ENCODE measurements at places on chromosomes 3 and 15.

DNA sequence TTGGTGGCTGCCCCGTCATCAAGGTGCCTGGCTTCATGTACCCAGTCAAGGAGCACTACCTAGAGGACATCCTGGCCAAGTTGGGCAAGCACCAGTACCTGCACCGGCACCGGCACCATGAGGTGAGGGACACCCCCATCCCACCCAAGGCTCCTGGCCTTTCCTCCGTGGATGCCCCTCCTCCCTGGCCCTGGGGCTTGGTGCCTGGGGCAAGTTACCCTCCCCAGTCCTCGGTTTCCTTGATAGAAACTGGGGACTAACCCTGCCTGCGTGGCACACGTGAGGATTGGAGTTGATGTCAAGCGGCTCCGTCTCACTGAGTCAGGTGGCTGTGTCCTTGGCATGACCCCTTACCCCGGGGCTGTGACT is 43.9 kb downstream of the DHX30 start:
- no peak for DNase-seq

DNA sequence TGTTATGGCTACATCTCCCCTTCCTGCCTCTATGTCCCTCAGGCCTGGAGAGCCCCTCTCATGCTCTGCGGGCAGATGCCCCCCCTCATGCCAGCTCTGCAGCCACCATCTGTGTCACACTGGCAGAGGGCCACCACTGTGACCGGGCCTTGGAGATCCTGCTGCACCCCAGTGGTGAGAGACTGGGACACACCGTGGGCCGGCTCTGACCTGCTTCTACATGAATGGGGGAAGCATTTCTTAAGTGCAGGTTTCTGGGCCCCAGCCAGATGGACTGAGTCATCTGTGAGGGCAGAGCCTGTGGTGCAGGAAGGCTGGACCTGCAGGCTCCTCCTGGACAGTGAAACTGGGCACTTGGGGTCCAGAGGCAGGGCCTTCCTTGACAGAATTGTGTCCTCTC is 4.8 kb downstream of the VWA5B2 start:
- peak; percentile 71 for DNase-seq

GRCh38 chr3:42846685-42847522 is 28.8 kb downstream of the CYP8B1 start:
- DNase-seq, result peak; percentile 58

- DNase-seq, result no peak
Measured at GRCh38 chr3:114214542-114215341, 22.6 kb downstream of the ZNF80 start.

DNA sequence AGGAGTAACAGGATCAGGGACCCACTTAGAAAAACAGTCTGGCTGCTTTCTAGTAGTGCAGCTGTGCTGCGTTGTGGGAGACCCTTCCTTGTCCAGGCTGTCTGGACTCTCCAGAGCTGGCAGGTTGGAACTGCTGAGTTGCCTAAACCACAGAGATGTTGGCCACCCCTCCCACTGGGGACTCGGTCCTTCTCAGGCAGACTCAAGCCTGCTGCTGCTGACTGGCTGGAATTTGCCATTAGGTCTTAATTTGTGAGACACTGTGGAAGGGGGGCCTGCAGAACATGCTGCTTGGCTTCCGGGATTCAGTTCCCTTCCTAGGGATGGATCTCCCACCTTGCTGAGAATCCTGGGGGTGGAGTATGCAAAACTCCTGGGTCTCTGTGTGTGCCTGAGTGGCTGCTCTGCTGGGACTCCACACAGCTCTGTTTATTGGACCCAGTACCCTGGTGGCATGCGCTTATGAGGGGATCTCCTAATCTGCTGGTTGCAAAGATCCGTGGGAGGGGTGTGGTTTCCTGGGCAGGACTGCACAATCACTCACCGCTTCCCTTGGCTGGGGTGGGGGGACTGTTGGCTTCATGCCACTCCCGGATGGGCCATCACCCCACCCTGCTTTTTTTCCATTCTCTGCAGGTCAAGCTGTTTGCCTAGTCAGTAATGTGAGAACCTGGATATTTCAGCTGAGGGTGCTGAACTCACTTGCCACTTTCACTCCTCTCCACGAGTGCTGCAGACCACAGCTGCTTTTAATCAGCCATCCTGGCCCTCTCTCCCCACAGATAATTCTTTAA is 150.5 kb downstream of the CFAP20DC start:
- DNase-seq, result peak; percentile 41

DNA sequence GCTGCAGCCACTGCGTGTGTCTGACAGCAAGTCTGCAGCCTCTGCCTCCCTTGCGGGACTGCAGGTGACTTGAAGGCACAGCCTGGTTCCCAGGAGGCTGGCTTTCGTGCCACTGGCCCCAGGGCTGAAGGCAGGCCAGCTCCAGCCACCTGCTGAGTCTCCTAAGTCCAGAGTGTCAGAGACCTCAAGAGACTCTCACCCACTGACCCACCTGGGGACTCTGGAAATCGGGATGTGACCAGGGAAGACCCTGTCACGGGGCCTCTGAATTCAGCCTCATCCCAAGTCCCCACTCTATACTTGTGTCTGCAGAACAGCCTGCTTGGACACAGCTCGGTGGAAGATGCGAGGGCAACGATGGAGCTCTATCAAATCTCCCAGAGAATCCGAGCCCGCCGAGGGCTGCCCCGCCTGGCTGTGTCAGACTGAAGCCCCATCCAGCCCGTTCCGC is 16.3 kb downstream of the ISG20 start:
- no peak for DNase-seq

DNA sequence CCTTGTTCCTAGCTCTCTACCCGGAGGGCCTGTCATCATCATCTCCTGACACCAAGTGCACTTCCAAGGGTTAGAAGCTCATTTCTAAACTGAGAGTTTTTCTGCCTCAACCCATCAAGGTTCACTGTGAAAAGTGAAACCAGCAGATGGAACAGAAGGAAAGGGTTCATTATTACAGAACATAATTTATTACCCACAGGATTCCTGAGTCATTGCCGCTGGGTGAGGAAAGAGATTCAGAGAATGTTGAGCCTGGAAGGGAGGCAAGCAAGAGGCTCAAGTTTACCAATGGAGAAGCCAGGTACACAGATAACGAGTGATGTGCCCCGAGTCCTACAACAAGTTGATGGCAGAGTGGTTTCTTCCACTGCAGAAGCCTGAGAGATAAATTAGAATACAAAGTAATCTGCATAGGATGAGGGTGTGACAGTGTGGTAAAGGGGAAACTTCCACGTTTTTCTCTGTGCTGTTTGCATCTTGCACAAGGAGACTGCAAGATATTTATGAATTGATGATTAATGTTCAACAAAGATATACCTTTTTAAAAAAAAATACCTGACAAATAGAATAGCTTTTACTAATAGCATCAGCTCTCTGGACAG is 80.5 kb upstream of the SETMAR start:
- no peak for DNase-seq

GRCh38 chr3:71262364-71263265 is 320.9 kb downstream of the FOXP1 start:
- no peak for DNase-seq

- no peak for DNase-seq
Measured at GRCh38 chr3:98580401-98581386, 12.7 kb downstream of the CPOX start.

DNA sequence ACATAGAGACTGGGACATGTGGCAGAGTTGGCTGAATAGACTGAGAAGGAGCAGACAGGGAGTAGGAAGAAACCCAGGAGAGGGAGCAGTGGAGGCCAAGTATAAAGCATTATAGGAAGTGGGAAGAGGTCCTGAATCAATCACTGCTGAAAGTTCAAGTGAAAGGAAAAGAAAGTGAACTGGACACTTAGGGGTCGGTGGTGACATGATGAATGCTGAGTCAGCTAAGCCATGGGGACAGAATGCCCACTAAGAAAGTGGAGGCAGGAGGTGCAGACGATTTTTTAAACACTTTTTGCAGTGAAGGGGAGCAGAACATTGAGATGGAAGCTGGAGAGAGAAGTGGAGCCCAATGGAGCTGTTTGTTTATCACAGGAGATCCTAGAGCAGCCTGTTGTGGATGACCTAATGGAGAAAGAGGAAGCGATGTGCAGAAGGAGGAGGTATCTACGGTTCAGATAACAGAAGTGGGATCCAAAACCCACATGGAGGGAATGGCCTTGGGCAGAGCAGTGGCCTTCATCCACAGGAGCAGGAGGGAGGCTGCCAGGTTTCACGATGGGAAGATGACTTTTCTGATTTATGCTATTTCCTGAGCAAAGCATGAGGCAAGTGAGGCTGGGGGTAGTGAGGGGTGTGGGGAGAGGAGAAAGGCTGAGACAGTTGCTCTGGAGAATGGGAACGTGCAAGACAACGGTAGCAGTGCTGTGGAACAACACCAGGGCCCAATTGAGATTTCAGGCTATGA is 208.2 kb downstream of the RPLP1 start:
- DNase-seq, result no peak

- DNase-seq, result no peak
Measured at GRCh38 chr3:53824795-53825194, 21.4 kb downstream of the CHDH start.

- DNase-seq, result peak; percentile 89
Measured at GRCh38 chr15:89442671-89443307, 53.6 kb downstream of the RHCG start.

GRCh38 chr3:114953800-114954199 is 193.3 kb downstream of the ZBTB20 start:
- no peak for DNase-seq

DNA sequence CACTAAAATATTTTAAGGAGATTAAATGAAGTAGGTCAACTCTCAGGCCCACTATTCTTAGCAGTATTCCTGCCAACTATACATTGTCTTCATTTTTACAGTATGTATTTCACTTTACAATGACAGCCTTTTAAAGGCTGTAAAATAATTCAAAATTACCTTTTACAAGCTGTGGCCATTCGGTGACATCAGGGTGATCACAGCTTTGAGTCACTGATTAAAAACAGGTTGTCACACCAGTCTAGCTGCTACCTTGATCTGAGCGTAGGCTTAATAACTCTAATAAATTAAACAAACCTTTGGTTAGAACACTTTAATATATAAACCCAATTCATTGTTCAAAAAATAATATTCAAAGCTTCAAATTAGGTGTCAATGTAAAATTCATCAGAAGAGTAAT is 29.9 kb downstream of the UBE3A start:
- DNase-seq, result no peak

- no peak for DNase-seq
Measured at GRCh38 chr3:31225923-31226322, 306.8 kb upstream of the STT3B start.

- DNase-seq, result no peak
Measured at GRCh38 chr3:59334585-59334984, 284.8 kb upstream of the CFAP20DC start.

DNA sequence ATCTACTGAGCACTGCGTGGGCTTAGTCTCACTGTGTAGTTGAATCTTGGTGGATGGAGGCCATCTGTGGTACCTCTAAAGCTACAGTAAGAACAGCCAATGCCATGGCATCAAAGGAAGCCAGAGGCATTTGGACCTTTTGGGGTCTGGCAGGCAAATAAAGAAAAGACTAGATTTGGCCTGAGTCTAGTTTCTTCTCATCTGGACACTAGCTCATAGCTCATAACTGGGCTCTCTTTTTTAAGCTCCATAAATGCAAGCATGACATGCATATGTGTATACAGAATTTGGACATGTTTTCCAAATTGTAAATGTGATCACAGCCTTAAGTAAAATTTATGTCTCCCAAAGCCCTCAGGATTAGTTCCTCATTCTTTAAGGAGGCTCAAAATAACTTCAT is 107.5 kb downstream of the CNTN6 start:
- no peak for DNase-seq

GRCh38 chr3:25151281-25151902 is 276.7 kb upstream of the RARB start:
- DNase-seq, result no peak

DNA sequence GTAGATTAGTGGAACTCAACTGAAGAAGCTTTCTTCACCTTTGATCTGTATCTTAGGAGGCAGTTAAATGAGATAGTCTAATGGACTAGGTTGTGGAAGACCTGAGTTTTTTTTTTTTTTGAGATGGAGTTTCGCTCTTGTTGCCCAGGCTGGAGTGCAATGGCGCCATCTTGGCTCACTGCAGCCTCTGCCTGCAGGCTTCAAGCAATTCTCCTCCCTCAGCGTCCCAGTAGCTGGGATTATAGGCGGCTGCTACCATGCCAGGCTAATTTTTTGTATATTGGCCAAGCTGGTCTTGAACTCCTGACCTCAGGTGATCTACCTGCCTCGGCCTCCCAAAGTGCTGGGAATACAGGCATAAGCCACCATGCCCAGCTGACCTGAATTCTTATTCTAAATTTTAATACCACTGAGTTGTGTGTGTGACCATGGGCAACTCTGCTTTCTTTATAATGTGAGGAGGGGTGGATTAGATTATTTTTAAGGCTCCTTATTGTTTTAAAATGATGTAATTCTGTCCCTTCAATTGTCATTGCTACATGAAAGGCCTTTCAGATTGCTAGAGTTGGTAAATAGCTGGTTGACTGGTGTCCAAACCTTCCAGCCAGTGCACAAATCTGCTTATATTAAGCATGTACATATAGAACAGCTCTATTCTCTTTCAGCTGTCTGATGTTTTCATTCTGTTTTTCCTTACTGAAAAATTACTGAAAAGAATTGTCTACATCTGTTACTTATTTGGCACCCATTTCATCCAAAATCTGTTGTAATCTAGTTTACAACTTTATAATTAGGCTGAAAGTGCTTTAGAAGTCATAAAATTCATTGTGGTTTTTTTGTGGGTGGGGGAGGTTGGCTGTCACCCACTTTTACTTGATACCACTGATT is 2.3 kb downstream of the LNP1 start:
- peak; percentile 39 for DNase-seq

DNA sequence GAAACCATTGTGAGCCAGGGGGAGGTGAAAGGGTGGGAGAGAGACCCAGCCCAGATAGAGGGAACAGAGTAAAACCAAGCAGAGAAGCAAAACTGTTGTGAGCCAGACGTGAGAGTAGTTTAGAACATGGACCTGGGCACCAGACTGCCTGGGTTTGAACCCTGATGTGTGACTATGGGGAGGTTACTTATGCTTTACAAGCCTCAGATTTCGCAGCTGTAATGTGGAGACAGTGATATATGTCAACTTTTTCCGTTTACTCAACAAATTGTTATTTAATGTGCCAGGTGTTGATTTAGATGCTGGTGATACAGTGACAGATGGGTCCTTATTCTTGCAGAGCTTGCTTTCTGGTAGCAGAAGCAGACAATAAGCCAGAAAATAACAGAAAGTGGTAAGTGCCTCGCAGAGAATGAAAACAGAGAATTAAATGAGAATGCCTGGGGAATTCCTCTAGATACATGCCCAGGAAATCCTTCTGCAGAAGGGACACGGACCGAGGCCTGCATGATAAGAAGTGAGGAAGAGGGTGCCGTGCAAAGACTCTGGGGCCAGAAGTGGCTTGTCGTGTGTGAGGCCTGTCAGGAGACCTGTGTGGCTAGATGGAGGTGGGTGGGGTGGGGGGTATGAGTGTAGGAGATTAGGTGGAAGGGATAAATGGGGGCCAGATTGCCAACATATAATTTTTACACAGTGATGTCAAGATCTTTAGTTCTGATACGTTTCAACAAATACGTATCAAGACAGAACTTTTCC is 15.0 kb downstream of the KAT2B start:
- no peak for DNase-seq

GRCh38 chr3:190094160-190094718 is 26.5 kb downstream of the P3H2 start:
- no peak for DNase-seq

- no peak for DNase-seq
Measured at GRCh38 chr3:168034152-168034928, 61.4 kb downstream of the GOLIM4 start.

GRCh38 chr3:54235998-54236397 is 113.6 kb downstream of the CACNA2D3 start:
- DNase-seq, result no peak

All from WERI-Rb-1 (cell line).